ENCODE measurements at places on chromosomes 3 and 15.

- DNase-seq = no peak
These were observed 266.8 kb downstream of the ZNF385D start for GRCh38 chr3:21484057-21484827.

DNA sequence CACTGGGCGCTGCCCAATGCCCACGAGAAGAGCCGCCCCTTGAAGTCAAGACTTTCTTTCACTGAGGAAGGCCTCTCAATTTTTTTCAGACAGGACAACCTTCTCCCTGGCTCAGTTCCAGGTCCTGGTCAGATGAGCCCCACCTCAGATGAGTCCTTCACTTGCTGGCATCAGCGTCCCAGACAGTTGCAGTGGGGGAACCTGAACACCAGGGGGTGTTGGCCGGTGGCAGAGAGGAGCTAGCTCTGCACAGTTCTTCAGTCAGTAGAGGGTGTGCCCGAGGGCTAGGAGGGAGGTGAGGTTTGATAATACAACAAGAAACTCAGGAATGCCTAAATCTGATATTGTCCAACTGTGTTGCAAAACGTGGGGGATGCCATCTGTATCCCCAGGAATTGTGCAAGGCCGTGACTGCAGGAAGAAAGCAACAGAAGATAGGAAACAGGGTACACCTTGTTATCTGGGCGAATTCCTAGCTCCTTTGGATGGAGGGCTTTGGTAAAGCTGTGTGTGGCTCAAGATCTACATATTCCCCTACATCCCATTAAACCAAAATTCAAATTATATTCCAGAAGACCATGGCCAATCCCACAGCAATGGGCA is 34.3 kb downstream of the CCR3 start:
- peak; percentile 67 for DNase-seq

GRCh38 chr3:194910414-194910984 is 224.8 kb downstream of the FAM43A start:
- no peak for DNase-seq

DNA sequence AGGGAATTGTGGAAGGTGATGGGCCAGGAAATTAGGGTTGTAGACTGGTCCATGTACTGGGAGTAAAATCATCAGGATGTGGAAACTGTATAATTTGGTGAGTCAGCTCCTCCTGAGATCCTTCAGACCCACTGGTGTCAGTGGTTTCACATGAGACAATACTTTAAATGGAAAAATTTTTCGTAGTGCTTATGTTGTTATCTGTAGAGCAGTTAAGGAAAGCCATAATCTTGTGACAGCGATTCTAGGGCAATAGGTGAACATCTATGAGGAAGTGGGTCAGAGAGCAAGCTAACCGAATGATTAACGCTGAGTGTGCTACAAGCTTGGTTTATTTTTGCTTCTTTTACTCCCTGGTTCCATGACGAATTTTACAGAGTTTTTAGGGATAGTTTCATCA is 200.6 kb downstream of the CADM2 start:
- no peak for DNase-seq

- no peak for DNase-seq
These were observed 13.1 kb upstream of the RPL35A start for GRCh38 chr3:197936819-197937384.

- no peak for DNase-seq
These were observed 116.2 kb upstream of the RASGRP1 start for GRCh38 chr15:38680775-38681174.

DNA sequence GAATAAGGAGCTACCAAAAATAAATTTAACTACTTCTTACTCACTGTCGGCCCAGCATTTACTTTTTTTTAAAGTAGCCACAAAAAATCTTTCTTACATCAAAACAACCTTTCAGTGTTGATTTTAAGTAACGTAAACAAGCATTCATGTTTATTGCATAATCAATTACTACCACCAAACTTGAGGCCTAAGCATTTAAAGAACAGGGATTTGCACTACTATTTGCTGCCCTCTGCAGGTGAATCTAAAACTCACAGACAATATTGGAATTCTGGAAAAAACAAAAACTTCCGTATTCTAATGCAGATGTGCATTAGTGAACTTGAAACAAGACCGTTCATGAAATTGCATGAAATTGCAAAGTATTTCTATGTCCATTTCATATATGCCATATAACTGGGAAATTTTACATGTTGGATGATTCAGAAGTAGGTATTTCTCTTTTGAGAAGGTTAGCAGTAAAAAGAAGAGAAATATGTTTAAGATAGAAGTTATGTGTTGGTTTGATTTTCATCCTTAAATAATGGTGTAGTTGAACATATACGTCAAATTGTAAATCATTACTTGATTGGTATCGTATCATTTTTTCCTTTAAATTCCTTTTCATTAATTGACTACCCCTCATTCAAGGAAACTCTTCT is 55.6 kb downstream of the CGGBP1 start:
- no peak for DNase-seq

DNA sequence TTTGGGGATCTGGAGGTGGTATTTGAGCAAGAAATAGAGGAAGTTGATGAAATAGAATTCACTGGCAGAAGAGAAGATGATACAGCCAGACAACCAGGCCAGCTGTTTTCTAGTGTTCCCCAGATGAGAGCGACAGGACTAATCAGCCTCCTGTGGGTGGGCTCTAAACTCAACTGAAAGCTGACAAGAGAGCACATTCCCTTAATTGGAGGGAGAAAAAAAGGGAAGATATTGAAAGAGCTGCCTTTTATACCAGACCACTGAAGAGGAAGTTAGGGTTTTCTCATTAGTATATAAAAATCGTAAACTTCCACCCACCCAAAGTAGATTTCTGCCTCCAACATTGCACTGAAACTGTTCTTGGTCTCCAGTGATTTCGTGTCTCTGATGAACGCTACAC is 6.5 kb upstream of the TM4SF19 start:
- no peak for DNase-seq

DNA sequence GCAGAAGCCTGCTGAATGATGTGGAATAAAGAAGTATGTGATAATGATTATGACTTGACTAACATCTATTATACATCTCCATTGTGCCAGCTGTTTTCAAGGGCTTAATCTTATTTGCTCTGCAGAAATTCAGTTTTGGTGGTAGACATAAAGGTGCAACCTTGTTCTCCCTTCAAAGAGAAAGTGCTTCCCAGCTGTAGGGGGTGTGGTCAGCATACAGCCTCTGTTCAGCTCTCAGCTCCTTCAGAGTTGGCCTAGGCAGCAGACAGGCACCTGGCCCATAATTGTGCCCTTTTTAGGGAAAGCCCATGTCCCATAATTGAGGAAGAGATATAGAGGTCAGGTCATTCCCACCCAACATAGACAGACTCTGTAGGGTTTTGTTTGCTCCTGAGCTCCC is 104.3 kb upstream of the EOMES start:
- DNase-seq = no peak

GRCh38 chr15:85762756-85763127 is 32.0 kb downstream of the KLHL25 start:
- no peak for DNase-seq

- DNase-seq = no peak
These were observed 25.7 kb downstream of the HMCES start for GRCh38 chr3:129304146-129304961.

- no peak for DNase-seq
These were observed 8.0 kb downstream of the ABHD17C start for GRCh38 chr15:80703081-80703480.

- DNase-seq = no peak
These were observed 714 bp downstream of the GNAT1 start for GRCh38 chr3:50192124-50192523.

DNA sequence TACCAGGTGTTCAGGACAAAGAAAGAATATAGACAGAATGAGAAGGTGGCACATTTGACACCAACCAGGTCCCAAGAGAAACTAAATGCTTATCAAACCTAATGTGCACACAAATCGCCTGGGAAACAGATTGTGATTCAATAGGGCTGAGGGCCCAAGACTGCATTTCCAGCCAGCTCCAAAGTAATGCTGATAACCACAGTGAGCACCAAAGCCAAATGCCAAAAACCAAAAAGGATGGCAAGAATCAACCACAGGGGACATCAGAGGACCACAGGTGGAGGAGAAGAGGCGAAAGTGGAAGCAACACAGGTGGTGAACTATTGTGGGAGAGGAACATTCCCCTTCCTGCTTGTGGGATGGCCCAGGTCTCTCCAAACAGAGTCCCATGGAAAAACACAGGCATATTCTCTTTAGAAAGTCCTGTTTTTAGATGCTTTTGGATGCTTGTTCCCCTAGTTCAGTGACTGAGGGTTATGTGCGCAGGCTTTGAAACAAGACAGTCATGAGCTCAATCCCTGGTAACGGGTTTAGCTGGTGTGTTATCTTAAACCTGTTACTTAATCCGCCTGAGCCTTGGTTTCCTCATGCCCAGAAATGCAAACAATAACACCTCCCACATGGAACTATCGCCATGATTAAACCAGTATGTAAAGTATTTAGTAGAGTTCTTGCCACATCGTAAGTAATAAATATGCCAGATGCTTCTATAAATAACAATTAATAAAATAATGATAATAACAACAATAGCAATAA is 241.7 kb downstream of the ATP8B4 start:
- DNase-seq = no peak

GRCh38 chr15:55221090-55222011 is 24.6 kb upstream of the RSL24D1 start:
- no peak for DNase-seq

DNA sequence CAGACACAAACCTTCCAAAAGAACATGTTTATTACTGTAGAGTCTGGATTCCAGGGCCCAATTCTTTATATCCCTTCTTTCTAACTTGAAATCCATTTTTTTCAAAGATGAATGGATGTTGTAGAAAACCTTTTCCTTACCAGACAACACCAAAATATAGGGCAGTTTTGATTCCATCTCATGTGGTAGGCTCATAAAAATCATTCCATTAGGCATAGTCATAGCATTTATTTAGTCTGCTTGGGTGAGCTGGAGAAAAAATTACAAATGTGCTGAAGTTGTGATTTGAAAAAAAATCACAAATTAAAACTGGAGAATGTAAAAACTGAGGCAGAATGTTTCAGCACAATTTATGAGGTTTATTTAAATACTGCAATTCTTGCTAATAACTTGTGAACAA is 199.3 kb upstream of the TBC1D5 start:
- DNase-seq = no peak

DNA sequence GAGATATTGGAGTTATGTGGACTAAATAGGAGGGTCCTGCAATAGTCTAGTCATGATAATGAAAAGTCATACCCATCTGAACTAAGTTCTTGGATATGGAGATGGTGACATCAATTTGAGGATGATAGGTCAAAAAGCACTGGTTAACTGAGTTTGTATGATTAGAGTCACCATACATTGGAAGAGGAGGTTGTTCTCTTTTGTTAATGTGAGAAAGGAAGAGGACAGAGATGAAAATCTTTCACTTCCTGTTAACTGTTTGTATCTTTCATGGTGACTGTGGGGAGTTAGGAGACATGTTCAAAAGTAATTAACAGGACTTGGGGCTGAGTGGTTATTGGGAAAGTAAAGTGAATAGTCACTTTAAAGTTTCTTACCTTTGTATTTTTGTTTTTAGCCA is 11.1 kb downstream of the TMEM62 start:
- DNase-seq = no peak

Data from CD8-positive, alpha-beta memory T cell (primary cell).